ENCODE measurements at places on chromosomes 6 and 20. TPM values are rescaled to one million over a fixed set of nuclear protein-coding genes. Genes with fewer than 3 reads are reported as not detected.

DNA sequence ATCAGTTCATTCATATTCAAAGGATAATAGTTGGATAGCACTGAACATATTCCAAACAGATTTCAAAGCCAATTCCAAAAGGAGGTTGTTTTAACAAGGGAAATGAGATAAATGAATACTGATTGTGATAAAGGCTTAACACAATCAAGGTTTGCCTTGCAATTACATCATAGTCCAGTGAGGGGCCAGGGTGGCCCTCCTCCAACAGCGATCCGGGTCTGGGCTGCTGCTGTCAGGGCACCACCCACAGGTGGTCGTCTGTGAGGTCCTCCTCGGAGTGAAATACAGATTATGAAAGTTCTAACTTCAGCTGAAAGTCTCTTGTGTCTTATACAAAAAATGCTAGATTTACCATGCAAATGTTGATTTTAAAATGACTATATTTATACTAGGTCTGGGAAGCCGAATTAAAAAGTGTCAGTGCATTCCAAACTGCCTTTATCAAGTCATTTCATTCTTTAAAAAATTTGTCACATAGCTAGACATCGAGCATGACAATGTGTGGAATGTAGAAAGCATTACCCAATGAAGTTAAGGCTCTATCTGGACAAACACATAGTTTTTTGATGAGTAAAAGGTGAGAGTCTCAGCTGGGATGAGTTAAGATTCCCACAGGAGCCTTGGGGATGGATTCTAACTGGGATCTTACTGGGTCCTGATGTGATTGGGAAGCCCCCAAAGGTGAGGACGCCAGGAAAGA, 65.9 kb upstream of the SLC22A23 start:
- DNase-seq: no peak

DNA sequence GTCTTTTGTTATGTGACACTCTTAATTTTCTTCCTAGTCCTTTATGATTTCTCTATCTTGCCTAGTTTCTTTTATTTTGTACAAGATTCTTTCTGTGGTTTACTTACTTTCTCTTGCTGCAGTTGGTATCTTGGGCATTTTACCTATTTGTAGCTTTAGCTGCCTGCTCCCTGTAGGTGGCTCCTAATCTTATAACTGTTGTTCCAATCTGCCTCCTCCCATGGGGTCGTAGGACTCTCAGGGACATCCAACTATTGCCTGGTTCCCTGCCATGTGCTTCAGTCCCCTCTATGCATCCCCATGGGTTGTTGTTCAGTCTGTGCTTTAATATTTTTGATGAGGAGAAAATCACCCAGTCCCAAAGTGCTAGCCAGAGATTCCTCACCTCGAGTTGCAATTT, 31.4 kb downstream of the RIN2 start:
- no peak for DNase-seq

GRCh38 chr6:5338177-5338960, 77.1 kb downstream of the FARS2 start:
- DNase-seq: no peak

DNA sequence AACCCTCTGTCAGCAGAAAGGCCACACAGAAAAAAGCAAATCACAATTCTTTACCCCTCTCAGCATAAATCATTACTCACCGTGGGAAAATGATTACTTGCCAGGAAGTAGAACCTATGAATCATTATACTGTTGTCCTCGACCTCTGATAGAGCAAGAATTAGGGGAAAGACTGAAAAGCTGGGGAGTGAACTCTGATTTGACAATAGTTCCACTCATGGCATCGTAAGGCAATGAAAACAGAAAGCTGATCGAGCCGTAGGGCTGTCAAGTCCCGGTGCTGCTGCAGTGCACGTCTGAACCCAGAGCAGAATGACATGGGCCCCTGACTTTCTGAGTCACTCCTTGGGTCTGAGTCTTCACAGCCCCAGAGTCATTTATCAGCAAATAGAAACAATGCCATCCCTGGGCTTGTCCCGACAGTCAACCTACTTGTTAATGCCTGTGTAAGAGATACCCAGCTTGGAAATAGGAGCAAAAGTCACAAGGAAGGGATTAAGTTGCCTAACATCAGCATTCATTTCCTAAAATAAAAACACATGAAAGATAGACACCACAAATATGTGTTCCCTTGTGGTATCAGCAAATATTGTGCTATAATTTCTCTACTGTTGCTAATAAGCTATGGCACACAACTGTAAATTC, 224.8 kb upstream of the MARCKS start:
- DNase-seq: no peak

- no peak for DNase-seq
These were observed 33.4 kb upstream of the TCP11 start for GRCh38 chr6:35174501-35174900.

- DNase-seq: no peak
These were observed 80.1 kb upstream of the SMIM8 start for GRCh38 chr6:87242311-87242710.

DNA sequence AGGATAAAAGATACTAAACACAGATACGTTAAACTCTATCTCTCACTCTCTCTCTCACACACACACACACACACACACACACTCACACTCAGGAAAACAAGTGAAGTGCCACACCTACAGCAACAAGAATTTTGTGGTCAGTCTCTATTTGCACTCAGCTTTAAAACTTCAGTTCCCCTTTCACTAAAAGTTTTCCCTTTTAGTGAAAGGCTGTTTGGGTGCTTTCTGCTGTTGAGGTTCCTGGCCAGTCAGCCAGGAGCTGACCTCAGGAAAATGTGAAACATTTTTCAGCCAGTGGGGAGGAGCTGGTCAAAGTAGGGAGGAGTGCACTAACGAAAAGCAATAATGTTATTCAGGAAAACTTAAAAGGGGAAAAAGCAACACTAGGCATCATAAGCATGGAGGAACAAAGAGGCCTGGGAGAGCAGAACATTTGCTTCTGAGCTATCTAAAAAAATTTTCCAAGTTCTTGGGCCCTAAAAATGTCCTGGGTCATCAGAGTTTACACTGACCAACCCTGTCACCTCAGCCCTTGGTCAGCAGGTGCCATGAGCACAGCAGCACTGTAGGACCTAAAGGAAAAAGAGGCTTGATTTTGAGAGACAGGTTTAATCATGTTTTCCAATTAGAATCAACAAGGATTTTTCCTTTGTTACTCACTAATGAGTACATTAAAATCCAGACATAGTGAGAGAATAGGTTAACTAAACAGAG, 30.7 kb upstream of the NT5E start:
- DNase-seq: no peak

DNA sequence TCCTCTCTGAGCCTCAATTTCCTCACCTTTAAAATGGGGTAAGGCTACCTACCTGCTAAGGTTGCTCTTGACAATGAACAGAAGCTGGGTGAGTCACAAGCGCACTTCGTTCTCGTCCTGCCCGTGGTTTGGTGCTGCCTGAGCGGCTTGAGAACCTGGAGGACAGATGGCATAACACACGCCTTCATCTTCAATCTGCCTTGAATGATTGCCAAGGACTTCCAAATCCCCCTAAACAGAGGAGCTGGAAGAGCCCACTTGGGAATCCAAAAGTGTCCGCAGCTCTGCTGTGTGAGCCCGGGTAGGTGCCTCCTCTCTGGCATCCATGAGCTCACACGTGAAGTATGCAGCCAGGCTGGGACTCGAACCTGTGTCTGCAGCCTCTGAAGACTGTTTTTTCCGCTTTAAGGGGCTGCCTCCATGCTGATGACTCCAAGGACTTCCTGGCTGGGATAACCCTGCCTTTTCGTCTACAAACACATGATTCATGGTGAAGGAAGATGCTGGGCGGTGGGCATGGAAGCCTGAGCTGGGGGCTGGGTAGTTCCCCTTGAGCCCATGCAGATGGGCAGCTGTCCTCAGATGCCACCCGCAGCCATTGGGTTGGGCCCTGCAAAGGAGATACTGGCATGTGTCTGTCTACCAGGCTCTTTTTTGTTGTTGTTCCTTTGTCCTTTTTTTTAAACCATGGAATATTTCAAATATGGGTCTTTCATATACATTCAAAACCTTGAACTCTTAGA, 25.3 kb upstream of the CSNK2A1 start:
- DNase-seq: no peak

GRCh38 chr6:90179190-90180169, 117.2 kb downstream of the BACH2 start:
- DNase-seq: no peak

DNA sequence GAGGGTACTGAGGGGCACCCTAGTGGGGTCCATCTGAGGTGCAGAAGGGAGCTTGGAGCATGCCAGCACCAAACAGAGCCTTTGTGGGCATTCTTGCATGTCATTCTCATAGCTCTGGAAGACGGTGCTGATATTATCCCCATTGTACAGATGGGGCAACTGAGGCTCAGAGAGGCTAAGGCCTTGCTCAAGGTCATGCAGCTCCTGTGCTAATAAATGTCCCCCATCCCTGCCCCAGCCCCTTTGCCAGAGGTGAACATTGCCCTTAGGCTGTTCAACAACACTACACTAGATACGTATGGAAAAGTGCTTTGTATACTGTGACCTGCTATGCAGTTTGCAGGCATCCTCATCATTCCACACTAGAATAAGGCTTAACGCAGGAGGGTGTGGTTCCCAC, 5.5 kb upstream of the EPB41L1 start:
- no peak for DNase-seq

- no peak for DNase-seq
These were observed 3.4 kb upstream of the RPS6KA2 start for GRCh38 chr6:166630462-166630861.

GRCh38 chr6:39092124-39092523, 22.9 kb downstream of the SAYSD1 start:
- DNase-seq: no peak

GRCh38 chr6:159130846-159131245, 38.4 kb upstream of the FNDC1 start:
- no peak for DNase-seq

DNA sequence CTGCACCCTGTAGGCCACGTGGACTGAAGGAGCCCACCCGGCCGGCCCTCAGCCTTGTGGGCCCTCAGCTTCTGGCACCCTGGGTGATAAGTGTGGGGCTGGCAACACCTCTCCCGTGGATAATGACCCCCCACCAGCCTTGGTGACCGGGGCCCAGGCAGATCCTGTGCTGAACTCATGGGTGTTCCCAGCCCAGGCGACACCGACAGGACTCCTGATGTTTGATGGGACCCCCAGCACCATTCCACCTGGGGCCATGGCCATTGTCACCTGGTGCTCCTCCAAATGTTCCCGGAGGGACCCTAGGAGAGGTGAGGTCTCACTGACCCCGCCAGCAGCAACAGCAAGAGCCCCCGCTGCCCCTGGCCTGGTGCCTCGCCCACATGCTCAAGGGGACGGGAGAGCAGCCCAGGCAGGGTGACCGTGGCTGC, 19.4 kb upstream of the FRMD1 start:
- no peak for DNase-seq

GRCh38 chr20:40457404-40457803, 231.6 kb downstream of the MAFB start:
- DNase-seq: no peak

- no peak for DNase-seq
These were observed 160.6 kb downstream of the HIVEP2 start for GRCh38 chr6:142784344-142784743.

DNA sequence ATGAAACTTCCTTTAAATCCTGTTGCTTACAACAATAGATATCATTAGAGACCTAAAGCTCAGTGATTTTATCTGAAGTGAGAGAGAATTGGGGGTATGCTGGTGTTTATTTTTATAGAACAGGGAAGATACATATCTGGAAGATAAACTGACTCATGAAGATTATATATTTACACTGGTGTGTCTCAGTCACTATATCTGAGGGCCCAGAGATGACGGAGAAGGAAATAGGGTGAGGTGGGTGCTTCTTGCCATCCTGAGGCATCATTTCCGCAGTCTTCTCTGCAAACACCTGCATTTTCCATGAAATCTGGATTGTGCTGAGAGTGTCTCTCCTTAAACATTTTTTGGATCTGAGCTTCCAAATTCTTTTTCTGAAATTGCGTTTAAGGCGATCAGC, 5.9 kb upstream of the PLCB1 start:
- DNase-seq: no peak

DNA sequence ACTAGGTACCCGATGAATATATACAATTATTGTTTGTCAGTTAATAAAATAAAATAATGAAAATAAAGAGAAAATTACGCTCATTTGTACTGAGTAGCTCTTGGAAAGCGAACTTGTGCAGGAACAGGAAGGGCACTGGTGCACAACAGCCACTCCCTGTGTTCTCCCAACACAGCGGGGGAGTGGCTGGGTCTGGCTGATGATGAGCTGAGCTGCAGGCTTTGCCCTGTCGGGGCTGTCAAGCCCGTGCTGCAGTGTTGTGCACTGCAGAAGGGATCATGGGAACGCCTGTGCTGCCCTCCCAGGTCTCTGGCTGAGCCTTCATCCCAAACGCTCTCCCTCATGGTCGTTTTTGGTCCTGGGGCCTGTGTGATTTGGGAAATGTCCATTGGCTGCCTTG, 131.7 kb upstream of the MAP3K4 start:
- DNase-seq: no peak

GRCh38 chr6:28648878-28649375, 123.2 kb downstream of the GPX5 start:
- DNase-seq: no peak

GRCh38 chr20:58228103-58228483, 360 bp downstream of the ANKRD60 start:
- no peak for DNase-seq

DNA sequence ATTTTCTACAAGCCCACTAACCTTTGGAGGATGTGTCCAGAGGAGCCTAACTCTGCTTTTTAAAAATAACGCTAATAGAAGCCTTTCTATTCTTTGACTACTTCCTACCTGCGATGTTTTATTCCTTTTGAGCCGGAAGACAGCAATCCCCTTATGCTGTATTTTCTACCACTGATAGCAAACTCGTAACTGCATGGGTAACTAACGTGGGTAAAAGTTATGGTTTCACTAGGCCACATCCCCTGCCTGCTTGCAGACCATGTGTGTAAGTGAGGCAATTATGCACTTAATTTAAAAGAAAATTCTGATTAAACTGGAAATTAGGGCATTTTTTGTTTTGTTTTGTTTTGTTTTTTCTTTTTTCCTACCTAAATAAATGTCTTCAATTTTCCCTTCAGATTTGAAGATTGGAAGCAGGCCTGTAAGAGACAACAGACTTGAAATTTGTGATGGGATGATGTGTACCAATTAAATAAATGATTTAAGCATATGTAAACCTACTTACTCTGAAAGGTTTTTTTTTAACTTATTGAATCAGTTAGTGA, 931 bp downstream of the UFL1 start:
- no peak for DNase-seq

KIF25 gene
- not detected for total RNA-seq

GCNT2 gene
- total RNA-seq: 3.0 TPM

MOG gene
- total RNA-seq: not detected

ADGRF1 gene
- not detected for total RNA-seq

OR2J3 gene
- total RNA-seq: not detected

CTNNBL1 gene
- 93.5 TPM for total RNA-seq

FAM83D gene
- 11.0 TPM for total RNA-seq

STMND1 gene
- total RNA-seq: not detected

ZSCAN23 gene
- 1.1 TPM for total RNA-seq

MMP24 gene
- not detected for total RNA-seq

HAO1 gene
- total RNA-seq: not detected

BNIP5 gene
- total RNA-seq: not detected

IFNGR1 gene
- 12.6 TPM for total RNA-seq

All from activated T-helper 1 cell treated with anti-CD3 and anti-CD28 coated beads, Interleukin-12 subunit alpha, Interleukin-12 subunit beta, Interleukin-2, Interleukin-4 antibody, amounts not matched to agents 30 ng/mL and 10 ng/mL and 1 ng/mL, durations not matched to agents 14 hours and 24 hours and 36 hours (primary cell).